ENCODE measurements at places on chromosomes 11 and 22. TPM values are rescaled to one million over a fixed set of nuclear protein-coding genes. Genes with fewer than 3 reads are reported as not detected.

BCR gene
- total RNA-seq = 62.2 TPM

APOL4 gene
- not detected for total RNA-seq

DNA sequence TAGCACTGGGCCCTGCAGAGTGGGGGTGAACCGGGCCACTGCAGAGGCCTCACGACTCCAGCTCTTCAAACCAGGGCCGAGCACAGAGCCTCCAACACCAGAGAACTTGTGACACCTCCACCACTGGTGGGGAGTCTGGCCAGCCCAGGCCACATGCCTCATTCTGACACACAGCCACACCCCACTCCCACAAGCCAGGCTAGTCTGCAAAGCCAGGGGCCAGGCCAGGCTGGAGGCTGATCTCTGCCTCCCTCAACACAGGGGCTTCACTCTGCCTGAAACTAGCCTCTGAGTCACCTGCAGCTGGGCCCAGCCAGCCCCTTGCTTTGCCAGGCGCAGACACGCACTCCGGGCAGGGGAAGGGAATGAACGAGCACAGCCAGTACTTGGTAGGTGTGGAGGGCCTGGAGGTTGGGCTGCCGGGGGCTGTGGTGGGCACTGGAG, 102.9 kb downstream of the MED15 start:
- peaks cover 6% of the 10 kb centered on the region for H3K4me1 ChIP-seq
- DNase-seq = no peak
- H3K4me3 ChIP-seq = no peak overlapping the region
- no peaks in the 10 kb centered on the region for H3K36me3 ChIP-seq
- H3K27ac ChIP-seq = no peak overlapping the region
- H3K27me3 ChIP-seq = no peaks in the 10 kb centered on the region

DNA sequence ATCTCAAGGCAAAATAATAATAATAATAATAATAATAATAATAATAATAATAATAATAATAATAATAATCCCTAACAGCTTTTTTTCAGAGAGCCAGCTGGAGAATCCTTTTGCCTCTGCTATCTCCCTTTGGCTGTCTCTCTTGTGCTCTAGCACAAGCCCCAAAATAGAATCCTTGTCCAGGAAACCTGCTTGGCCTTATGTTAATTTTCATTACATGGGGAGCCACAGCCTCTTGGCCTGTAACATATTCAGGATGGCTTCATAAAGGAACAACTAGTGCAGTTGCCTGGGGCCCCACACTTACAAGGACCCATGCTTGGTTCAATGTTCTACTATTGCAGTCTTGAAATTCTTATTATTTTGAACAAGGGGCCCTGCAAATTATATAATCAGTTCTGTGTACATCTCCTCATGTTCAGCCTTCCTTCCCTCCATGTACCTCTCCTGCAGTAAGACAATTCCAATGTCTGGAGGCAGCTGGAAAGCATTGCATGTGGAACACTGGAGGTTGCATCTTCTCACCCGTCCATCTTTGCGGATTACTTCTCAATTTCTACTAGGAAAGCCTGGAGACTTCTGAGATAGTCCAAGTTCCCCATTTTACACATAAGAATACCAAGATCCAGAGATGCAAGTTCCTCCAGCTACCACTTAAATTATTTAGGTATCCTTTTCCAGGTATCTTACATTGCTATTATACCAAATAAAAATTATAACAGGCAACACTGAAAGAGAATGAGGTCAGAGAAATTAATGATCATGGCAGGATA, 37.8 kb upstream of the SORL1 start:
- H3K4me1 ChIP-seq = peaks cover 27% of the 10 kb centered on the region
- no peaks in the 10 kb centered on the region for H3K27me3 ChIP-seq
- no peak overlapping the region for H3K27ac ChIP-seq
- no peak for DNase-seq

- H3K4me3 ChIP-seq = no peak overlapping the region
- H3K4me1 ChIP-seq = no peaks in the 10 kb centered on the region
- no peaks in the 10 kb centered on the region for H3K36me3 ChIP-seq
- no peak overlapping the region for H3K27ac ChIP-seq
- DNase-seq = no peak
Measured at GRCh38 chr22:44459551-44459950, 38.5 kb downstream of the RTL6 start.

MED19 gene
- total RNA-seq = 36.2 TPM

DNA sequence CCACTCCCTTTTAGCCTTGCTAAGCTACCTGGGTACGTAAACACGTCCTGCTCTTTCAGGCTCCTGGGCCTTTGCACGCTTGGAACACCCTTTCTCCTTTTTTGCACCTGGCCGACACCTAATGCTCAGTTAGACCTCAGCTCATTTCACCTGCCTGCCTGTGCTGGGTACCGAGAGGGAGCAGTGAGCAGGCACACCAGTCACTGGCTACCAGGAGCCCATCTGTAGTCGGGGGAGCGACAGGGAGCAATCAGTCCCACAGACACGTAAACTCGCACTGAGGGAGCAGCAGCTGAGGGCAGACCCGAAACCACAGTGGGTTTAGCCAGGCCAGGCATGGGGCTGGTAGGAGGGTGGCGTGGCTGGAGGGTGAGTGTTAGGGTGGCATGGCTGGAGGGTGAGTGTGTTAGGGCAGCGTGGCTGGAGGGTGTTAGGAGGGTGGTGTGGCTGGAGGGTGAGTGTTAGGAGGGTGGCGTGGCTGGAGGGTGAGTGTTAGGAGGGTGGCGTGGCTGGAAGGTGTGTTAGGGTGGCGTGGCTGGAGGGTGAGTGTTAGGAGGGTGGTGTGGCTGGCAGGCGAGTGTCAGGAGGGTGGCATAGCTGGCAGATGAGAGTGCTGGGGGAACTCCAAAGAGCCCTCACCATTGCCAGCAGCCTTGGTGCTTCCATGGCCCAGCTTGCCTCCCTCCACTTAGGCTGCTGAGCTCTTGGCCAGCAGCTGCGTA, 6.4 kb upstream of the GTSE1 start:
- H3K27me3 ChIP-seq = no peaks in the 10 kb centered on the region
- no peak for DNase-seq
- H3K4me1 ChIP-seq = no peaks in the 10 kb centered on the region

DNA sequence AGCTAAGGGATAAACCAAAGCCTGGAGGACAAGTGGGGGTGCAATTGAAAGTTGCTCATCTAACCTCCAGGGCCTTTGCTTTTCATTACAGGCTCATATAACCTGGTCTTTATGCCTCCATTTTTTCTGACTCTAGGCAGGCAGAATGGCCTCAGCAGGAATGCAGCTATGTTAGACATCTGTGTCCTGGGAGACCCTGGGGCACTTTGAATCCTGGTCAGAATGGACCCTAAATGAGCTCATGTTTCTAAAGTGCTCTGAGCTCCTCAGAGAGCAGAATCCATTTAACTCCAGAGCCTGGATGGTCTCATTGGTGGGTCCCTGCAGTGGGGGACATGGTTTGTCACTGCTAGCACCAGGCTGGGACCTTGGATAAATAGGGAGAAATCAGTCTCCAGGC, 177.3 kb downstream of the KIRREL3 start:
- no peaks in the 10 kb centered on the region for H3K4me1 ChIP-seq
- H3K27me3 ChIP-seq = no peaks in the 10 kb centered on the region
- H3K27ac ChIP-seq = no peak overlapping the region
- H3K4me3 ChIP-seq = no peak overlapping the region
- DNase-seq = no peak
- H3K36me3 ChIP-seq = no peaks in the 10 kb centered on the region

DNA sequence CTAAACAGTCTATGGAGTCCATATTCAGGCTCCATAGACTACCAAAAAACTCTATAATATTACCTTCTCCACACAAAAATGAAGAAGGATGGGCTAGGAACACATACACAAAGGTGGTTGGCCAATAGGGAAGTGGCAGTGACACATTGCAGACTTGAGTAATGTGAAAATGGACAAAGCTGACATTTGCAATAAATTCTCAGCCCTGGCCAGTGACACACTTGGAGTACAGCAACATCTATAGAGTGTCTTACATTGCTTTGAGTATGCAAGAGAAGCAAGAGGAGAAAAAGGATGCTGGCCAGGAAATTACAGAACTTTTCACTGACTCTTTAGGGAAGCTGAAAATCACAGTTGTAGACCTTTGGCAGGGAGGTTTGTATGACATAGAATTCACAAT, 7.3 kb upstream of the OR52W1 start:
- H3K27me3 ChIP-seq = no peaks in the 10 kb centered on the region
- H3K4me3 ChIP-seq = no peak overlapping the region
- no peaks in the 10 kb centered on the region for H3K36me3 ChIP-seq
- H3K4me1 ChIP-seq = no peaks in the 10 kb centered on the region

DTX4 gene
- total RNA-seq = 4.2 TPM

- DNase-seq = no peak
- H3K27me3 ChIP-seq = no peaks in the 10 kb centered on the region
Measured at GRCh38 chr11:110243791-110244190, 52.6 kb downstream of the RDX start.

PKP3 gene
- total RNA-seq = 177 TPM

SCN3B gene
- total RNA-seq = 3.3 TPM

SCGB1A1 gene
- not detected for total RNA-seq

GRCh38 chr22:36757668-36758211, 18.2 kb downstream of the IFT27 start:
- peaks cover 10% of the 10 kb centered on the region for H3K27me3 ChIP-seq
- peaks cover 14% of the 10 kb centered on the region for H3K4me1 ChIP-seq
- H3K4me3 ChIP-seq = no peak overlapping the region
- peak; percentile 81 for DNase-seq

GRCh38 chr22:20238536-20238900, 29.6 kb downstream of the RTN4R start:
- H3K27me3 ChIP-seq = no peaks in the 10 kb centered on the region
- no peaks in the 10 kb centered on the region for H3K36me3 ChIP-seq
- DNase-seq = peak; percentile 39

- DNase-seq = no peak
- no peak overlapping the region for H3K4me3 ChIP-seq
- H3K27ac ChIP-seq = no peak overlapping the region
- H3K4me1 ChIP-seq = no peaks in the 10 kb centered on the region
Measured at GRCh38 chr11:2434008-2434407, 10.3 kb downstream of the TRPM5 start.

Measured in MCF 10A (cell line).